ENCODE measurements at places on chromosomes 11 and 22.

- no peak for DNase-seq
These were observed 106.0 kb downstream of the RPL27A start for GRCh38 chr11:8788616-8789015.

GRCh38 chr11:1484061-1484671, 2.4 kb downstream of the MOB2 start:
- DNase-seq = no peak

DNA sequence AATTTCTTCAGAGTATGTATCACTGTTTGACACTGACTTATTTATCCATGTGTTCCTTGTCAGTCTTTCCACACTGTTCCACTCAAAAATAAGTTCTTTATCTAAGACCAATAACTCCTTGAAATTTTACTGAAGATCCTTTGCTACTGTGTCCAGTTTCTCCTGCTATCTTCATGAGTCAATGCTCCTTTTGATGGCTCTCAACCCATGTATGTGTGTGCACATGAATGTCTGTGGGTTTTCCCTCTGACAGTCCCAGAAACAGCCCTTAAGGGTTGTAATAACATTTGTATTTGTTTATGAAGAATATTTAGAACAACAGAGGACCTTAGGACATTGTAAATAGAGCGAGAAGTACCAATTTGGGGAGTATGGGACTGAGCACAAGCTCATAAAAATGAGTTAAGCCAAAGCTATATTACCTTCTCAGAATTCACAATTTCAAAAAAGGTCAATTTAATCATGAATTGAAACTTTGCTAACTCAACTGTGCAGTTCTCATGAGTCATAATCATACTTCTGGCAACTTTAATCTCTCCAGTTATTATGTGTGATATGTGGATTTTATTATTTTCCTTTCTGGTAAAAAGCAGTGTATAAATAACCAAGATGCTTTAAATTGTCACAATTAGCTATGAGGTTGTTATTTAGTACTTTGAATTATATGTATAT, 533.6 kb downstream of the CNTN5 start:
- DNase-seq = no peak

DNA sequence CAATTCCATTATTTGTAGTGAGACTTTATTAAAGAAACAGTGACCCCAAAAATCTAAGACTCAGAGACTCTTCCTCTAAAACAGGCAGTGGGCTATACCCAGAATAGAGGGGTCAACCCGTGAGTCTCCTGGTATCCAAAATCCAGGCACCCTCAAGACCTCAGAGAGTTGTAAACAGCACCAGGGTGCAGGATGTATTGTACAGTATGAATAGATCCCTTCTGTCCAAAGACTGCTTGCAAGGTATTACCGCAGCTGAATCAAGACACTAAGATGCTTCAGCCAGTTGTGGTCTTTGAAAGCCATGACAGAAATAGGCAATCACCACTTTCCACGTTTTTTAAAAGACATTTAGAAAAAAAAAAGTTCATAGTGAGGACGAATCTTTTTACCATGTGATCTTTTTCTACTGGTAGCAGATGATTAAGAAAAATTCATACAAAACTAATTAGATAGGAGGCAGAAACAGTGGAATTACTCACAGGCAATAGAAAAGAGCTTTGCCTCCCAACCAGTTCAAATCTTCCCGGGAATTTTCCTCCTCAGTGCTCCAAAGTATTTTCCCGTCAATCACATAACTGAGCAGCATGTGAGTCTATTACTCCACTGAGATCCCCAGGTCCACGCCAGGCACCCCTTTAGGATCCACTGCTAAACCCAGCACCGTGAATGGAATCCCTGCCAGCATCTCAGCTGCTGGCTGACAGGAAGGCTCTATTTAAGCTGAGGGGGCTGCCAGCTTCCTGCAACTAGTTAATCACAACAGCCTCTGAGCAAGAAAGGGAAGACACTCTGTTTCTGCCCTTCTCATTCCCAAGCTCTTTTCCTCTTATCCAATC, 113.1 kb downstream of the ETS1 start:
- no peak for DNase-seq

DNA sequence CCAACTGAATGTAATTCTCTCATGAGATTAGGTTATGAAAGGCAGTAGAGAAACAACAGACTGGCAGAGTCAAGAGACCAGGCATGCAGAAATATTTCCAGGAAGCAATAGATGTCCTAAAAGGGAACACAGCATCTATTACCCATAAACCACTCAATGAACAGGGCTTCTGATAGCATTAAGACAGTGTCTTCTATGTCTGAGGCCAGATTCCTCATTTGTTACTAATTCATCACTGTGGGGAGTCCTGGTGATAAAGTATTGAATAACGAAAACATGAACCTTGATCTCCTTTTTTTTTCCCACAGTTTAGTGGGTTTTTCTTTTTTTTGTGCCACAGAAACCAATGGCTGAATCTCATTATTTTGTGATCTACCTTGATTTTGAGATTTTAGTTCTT, 339.0 kb downstream of the METTL15 start:
- DNase-seq = no peak

GRCh38 chr22:45285263-45286058, 712 bp downstream of the UPK3A start:
- no peak for DNase-seq

GRCh38 chr22:45683680-45684079, 12.0 kb downstream of the ATXN10 start:
- no peak for DNase-seq

- DNase-seq = no peak
These were observed 77.1 kb upstream of the IGLL5 start for GRCh38 chr22:22810471-22810870.

- no peak for DNase-seq
These were observed 12.1 kb downstream of the P2RY2 start for GRCh38 chr11:73229896-73230875.

DNA sequence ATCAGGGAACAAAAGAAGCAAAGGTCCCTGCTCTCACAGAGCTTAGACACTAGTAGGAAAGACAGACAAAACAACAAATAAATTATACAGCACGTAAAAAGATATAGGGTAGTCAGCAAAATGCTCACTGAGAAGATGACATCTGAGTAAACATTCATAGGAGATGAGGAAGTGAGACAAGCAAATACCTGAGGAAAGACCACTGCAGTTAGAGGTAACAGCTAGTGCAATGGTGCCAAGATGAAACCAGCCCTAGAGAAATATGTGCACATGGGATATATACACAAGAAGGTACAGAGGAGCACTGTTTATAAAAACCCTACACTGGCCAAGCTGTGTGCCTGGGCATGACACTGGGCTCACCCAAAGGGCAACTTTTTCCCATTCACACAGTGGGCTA, 9.8 kb downstream of the CYP2R1 start:
- DNase-seq = no peak

DNA sequence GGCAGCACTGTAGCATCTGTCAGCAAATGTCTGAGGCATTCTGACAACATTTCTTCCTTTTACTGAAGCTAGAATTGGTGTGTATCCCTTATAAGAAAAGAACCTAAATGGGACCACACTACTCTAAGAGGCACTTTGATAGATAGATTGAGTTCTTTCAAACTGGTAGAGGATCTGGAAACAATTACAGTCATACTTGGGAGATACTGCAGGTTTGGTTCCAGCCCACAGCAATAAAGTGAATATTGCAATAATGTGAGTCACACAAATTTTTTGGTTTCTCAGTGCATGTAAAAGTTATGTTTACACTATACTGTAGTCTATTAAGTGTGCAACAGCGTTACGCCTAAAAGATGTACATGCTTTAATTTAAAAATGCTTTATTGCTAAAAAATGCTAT, 96.9 kb downstream of the SBF2 start:
- DNase-seq = no peak

- no peak for DNase-seq
These were observed 1.0 kb downstream of the CCDC85B start for GRCh38 chr11:65891219-65892136.

DNA sequence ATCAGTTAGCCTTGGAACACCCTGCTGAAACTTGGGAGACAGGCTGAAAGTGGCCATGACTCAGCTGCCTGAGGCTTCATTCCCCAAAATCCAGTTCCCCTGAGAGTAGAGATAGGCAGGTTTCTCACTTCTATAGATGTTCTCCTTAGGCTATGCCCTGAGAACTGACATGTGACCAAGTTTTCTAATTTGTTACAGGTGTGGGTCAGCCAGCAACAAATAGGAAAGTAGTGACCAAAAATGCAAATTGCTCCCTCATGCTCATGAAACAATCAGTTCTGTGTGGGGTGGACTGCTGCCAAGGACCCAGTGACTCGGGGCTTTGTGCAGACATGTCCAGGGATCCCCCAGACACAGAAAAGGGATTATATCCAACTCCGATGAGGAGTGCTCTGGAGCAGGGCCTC, 7.3 kb upstream of the CCDC15 start:
- no peak for DNase-seq
